NCI-H345 (cell line): ENCODE measurements at places on chromosomes 1 and 21.

DNA sequence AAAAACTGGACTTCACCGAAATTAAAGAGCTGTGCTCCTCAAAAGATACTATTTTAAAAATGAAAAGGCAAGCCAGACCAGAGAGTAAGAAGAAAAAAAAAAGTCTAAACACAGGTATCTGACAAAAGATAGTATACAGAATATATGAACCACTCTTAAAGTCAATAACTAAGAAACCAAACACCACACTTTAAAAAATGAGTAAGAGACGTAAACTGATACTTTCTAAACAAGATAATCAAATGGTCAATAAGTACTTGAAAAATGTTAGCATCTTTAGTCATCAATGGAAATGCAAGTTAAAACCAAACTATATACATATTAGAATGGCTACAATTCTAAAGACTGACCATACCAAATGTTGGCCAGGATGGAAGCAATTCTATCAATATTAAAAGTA is 77.6 kb downstream of the EVI5 start:
- DNase-seq: no peak

DNA sequence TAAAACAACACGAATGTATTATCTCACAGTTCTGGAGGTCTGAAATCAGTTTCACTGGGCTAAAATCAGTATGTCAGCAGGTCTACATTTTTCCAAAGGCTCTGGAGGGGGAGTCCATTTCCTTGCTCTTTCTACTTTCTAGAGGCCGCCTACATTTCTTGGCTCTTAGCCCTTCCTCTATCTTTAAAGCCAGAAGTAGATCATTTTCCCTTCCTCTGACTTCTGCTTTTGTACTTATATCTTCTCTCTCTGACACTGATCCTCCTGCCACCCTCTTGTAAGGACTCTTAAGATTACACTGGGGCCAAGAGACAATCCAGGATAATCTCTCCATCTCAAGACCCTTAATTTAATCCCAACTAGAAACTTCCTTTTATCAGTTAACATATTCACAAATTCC is 41.4 kb downstream of the MSH4 start:
- DNase-seq: no peak

- no peak for DNase-seq
Measured at GRCh38 chr1:218957971-218958370, 215.7 kb upstream of the LYPLAL1 start.

DNA sequence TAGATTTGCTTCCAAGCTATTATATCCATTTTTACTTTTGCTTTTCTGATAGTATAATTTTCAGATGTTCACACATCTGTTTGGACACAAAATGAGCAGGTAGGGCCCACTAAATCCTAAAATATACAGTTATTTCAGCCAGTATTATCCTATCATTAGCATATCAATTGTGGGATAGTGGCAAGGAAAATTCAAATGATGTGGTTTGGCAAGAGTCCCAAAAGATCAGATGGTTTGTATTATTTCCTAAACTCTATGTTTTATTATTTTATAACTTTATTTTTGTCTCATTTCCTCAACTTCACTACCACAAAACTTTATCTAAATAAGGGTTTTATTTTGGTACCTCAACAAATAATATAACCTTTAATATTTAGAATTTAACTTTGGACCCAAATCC is 1659.6 kb downstream of the NCAM2 start:
- no peak for DNase-seq

DNA sequence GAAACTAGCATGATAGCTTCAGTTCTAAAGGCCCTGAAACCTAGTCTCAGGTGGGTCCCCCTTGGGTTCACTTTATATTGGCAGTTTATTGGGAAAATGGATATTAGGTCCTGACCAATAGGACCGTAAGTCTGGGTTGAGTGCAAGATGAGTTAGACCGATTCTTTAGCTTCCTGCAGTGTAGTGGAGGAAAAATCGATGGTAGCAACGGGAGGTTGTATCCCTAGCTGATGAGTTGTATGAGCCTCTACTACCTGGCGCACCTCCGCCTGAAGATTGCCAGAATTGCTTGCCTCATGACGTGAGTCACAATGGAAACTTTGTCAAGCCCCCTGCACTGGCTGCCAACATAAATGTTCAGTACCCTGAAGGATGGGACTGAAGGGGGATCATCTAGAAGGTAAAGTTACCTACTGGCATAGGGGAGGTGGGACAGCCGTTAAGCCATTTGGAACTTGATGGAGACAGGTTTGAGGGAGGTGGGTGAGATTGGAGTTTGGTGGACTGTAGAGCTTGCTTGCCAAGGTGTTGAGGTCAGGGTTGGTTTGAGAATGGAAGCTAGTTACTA is 3.9 kb downstream of the RCC1 start:
- DNase-seq: no peak

GRCh38 chr1:52191395-52191965 is 49.6 kb downstream of the ZFYVE9 start:
- no peak for DNase-seq

DNA sequence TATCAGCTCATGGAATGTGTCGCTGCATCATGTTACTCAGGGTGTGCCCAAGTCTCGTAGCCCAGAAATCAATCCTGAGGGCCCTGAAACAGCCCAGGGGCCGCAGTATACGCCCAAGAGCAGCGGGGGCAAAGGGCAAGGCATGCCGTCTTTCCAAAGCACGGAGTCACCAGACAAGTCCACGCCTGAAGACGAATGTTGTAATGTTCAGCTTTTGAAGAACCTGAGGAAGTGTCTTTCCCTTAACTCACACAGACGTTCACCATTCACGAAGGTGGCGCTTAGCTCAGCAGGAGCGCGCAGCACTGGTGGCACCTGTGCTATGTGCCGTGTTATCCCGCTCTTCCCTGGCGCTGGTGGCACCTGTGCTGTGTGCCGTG is 18.8 kb upstream of the PWP2 start:
- DNase-seq: no peak
